NCI-H226 (cell line): ENCODE measurements at places on chromosomes 4 and X.

GRCh38 chrX:82333575-82333974 is 1131.7 kb downstream of the SH3BGRL start:
- DNase-seq = no peak

- no peak for DNase-seq
Measured at GRCh38 chr4:138512756-138513155, 270.6 kb upstream of the SLC7A11 start.

DNA sequence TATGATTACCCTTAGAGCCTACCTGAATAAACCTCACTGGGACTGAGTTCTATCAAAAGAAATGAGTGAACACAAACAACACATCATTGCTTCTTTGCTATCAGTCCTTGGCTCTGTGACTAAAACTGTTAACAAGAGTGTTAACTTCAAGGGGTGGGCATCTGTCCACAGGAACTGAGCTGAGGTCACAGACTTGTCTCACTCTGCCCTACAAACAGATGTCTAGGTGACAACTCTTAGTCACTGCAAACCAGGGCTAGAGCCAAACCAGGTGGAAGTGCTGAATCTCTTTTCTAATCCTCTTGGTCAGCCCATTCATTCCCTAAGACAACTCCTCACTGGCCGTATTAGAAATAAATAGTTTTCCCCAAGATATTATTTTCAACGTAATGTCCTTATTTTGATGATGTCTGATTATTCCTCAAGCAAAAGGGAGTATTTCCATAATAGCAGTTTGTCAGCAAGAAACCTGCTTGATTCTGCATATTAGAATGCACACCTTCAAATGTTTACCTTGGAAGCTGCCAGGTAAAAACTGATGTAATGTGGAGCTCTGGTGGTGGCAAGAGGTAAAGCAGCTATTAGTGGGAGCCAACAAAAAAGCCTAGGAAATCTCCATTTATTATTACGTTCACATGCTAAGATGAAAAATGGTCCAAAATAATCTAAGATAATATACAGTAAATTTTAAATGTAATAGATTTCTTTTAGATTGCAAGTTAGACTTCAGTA is 4.0 kb downstream of the COL25A1 start:
- DNase-seq = no peak

GRCh38 chr4:40194602-40195161 is 2.1 kb upstream of the RHOH start:
- DNase-seq = no peak

- no peak for DNase-seq
Measured at GRCh38 chr4:85431156-85431555, 43.8 kb upstream of the ARHGAP24 start.

DNA sequence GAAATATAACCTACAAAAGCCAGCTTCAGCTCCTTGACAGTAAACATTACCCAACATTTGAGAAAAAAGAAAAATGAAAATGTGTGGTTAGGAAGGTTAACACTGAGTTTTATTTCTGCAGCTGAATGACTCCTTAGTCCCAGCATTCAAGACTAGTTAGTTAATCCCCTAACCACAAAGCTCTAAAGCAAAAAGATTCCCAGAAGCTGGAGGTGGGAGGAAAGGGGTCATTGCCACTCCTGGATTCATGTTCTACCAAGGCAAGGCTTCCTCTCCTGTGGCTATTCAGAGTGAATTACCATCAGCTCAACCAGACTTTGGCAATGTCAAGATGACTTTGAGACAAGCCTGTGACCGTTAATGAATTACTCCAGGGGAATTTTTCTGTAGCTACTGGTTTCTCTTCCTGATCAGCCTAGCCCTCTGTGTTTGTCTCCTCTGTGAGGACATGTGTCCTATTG is 63.6 kb downstream of the HADH start:
- no peak for DNase-seq
